Immature natural killer cell (primary cell): ENCODE measurements at places on chromosomes 11 and 22.

- DNase-seq = no peak
These were observed 65.4 kb upstream of the ZC3H12C start for GRCh38 chr11:110027627-110028371.

DNA sequence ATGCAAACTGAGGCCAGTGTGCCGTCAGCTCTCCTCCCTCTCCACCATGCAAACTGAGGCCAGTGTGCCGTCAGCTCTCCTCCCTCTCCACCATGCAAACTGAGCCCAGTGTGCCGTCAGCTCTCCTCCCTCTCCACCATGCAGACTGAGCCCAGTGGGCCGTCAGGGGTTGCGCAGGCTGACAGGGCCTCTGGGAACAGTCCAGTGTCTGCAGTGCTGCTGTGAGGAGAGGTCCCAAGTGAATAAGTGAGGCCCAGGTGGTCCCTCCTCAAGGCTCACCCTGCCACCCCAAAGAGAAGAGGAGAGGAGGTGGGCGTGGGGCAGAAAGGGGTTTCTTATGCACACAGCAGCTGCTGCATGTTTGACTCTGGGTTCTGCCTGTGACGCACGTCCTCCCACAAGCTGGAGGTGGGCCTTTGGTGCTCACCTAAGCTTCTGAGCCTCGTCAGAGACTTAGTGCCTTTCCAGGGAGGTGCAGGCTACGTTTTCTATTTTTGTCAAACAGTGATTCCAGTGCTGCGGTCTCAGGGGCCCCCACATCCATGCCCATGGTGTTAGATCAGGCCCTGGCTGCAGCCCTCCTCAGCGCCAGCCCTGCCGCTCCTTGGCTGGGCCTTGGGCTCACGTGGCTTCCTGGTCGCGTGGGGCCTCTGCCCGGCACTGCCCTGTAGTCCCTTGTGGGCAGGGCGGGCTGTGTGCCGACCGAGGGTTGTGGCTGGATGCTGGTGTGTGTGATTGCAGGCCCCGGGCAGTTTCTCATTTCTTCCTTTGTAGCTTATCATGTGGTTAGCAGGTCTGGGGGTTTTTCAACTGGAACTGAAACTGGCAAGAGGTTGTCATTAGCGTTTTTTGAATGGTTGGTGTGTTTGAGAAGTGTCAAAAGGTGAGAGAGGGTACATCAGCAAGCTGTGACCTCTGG is 7.1 kb downstream of the TPCN2 start:
- DNase-seq = peak; percentile 84

DNA sequence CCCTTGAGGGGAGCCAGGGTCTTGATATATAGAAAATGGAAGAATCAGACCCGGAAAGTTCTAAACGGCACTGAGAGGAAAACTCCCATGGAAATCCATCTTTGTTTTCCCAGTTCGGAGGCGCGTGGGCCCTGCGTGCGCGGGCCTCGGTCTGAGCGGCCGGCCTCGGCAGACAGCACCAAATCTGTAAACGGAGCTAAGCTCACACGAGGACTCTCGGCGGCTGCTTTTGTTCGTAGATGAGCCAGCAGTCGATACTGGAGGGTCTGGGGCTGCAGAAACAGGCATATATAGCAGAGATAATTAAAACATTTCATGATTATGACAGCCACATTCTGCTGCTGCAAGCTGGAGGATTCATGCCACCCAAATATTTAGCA is 68.5 kb upstream of the PPARA start:
- DNase-seq = no peak

GRCh38 chr11:111088847-111089355 is 156.6 kb upstream of the POU2AF2 start:
- DNase-seq = no peak

GRCh38 chr11:79358258-79358657 is 82.6 kb downstream of the TENM4 start:
- no peak for DNase-seq

GRCh38 chr11:114354076-114354475 is 46.2 kb downstream of the C11orf71 start:
- DNase-seq = no peak

- no peak for DNase-seq
These were observed 20.5 kb upstream of the SORL1-AS1 start for GRCh38 chr11:121473064-121473777.

- no peak for DNase-seq
These were observed at the start of gene BARX2 for GRCh38 chr11:129375751-129376657. Gene BARX2 (plus strand): TSS chr11:129375848. CDS start chr11:129376036, 188 bp downstream.

GRCh38 chr11:118610773-118611432 is 3.5 kb downstream of the PHLDB1 start:
- DNase-seq = peak; percentile 78

- no peak for DNase-seq
These were observed 1.1 kb upstream of the C11orf65 start for GRCh38 chr11:108468478-108468864.

DNA sequence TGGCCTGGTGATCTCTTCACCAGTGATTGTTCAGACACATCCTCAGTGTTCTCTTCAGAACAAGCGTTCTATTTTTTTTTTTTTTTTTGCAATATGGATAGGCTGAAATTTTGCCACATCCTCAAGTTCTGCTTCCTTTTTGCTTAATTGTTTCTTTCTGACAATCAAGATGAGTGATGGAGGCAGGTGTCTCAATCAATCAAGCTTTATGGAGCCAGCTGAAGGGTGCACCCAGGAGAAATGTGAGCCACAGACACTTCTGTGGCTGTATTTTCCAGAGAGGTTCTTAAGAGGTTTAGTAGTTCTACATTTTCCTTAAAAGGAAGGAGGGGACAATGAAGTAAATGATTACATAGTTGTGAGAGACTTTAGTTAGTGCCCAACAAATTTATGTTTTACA is 43.9 kb upstream of the ASPHD2 start:
- DNase-seq = no peak

DNA sequence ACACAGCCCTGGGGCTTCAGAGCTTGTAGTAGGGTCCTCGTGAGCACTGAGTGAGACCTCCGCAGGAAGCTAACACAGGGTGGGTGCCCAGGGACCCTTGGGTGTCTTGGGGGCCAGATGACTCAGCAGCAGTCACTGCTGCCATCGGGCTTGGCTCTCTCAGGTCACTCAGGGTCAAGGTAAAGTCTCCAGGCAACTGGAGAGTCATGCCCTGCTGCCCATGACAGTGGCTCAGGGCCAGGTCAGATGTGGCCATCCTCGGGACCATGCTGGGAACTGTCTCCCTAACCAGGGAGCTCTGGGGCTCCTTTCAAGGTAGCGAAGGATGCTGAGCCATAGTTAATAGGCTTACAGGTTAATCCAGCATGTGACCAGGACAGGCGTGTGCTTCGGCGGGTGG is 44.4 kb upstream of the SLC22A12 start:
- no peak for DNase-seq

GRCh38 chr11:58776891-58777710 is 45.4 kb upstream of the GLYAT start:
- DNase-seq = no peak

GRCh38 chr22:29306175-29306834 is at the start of gene GAS2L1:
Gene GAS2L1 (plus strand): TSS chr22:29306650. CDS start chr22:29308106, 1,456 bp downstream.
- DNase-seq = no peak

DNA sequence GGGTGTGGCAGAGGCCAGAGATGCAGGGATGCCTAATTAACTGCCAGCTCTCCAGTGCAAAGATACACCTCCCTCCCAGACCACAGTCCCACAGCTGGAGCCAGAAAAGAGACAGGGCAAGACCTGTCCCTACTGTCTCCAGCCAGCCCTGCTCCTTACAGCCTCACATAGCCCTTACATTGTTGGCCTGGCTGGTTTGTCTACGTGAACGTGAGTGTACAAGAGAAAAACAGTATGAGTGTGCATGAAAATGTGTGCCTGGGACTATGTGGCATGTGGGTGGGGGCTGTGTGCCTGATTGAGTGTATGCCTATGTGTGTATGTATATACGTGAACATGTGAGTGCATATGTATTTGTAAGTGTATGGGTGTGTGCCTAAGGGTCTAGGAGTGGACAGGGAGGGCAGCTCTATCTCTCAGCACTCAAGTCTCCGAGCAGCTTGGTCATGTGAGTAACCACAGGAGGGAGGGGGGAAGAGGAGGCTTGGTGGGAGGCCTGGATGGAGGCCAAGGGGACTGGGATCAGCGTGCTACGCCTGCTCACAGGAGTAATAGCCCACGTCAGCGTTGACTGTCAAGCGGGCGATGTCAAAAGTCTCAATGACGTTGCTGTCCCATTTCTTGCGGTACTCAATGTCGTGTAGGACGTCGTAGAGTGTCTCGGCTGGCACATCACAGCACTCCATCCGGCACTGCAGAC is 6.6 kb upstream of the ARAP1 start:
- no peak for DNase-seq

GRCh38 chr22:47148956-47149728 is 386.7 kb downstream of the TBC1D22A start:
- no peak for DNase-seq

DNA sequence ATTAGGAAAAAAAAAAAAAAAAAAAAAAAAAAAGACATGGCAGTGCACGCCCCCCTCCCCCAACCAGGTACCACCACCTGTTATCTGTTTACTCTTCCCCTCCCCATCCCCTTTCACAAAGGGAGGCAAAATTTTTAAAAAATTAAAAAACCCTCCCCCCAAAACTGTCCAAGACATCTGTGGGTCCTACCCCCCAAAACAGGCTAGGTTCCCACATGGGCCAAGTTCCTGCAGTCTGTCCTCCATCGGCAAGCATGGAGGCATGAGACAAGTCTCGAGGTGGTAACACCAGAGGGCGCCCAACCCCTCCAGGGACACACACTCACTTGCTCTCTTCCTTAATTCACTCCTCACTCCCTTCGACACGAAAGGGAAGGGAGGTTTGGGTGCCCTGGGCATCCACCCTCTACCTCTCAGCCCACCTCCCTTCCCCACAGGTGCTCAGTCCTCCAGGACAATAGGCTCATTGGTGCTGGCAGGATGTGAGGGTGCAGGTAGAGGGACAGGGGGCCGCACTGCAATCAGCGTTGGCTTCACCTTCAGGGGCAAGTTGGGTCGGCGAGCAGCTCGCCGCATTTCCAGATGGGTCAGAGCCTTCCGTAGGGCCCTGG is 2.2 kb upstream of the TUT1 start:
- DNase-seq = peak; percentile 65

GRCh38 chr11:59941091-59941490 is 2.9 kb downstream of the OOSP1 start:
- no peak for DNase-seq

DNA sequence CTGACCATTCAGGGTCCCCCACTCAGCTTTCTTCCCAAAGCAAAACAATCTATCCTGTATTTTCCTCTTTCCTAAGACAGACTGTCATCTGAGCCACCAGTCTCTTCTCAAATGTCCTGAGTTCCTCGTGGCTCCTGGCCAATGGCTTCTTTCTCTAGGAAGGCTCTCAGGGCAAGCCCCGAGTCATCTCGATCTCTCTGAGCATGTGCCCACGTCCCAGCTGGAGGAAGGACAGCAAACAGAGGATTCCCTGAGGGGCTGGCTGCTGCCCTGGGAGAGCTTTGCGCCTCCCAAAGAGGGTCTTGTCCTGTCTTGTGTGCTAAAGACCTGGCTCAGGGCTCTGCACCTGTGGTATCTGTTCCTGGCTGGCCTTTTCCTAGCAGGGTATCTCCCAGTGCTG is 8.3 kb downstream of the SLC37A2 start:
- no peak for DNase-seq

DNA sequence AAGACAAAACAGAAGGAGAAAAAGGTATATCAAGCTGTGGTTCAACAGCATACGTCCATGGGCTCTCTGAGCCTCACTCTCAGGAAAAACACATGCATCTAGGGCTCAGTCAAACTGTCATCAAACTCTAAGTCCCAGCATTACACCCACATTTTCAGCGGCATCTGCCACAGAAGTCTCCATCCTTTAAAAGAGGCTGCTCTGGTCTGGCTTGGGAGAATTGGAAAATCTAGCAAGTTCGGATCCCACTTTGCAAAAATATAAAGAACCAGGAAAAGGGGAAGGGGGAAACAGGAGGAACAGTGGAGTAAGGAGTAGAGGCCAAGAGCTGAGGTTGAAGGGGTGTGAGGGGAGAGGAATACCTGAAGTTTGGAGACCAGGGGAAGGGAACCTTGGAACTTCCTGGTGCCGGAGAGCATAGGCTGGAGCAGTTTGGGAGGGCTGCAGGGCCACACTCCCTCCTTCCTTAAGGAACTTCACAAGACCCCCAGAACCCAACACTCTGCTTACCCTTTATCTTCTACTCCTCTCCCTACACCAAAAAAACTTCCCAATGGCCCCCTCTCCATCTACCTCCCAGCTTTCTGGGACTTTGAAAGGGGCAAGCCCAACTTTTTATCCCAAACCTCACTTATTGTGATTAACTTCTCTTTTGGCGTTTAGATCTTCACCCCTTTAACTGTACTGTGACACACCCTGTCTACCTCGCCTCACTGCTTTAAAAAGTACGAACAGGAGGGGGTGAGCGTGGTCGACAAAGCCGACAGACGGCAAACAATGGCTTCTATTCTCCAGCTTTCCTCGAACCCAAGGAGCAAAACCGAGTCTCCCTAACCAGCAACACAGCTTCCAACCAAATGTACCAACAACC is 4.0 kb downstream of the PAX6 start:
- no peak for DNase-seq

- no peak for DNase-seq
These were observed 17.2 kb downstream of the CD6 start for GRCh38 chr11:60988658-60989057.

DNA sequence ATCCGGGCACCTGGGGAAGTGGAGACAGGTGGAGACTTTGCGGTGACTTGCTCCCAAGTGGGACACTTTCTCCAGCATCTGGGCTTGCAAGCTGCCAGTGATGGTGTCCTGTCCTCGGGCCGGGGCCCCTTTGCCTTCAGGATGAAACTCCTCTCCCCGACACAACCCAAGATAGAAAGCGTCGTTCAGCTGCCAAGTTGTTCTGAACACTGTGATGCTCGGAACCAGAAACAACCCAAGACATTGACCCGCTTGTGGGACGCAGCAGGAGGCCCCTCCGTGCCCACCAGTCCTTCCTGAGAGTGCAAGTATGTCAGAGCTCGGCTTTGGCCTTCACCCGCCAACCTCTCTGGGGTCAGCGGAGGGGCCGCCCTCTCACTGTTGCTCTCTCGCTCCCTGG is 31.3 kb downstream of the LINC01488 start:
- DNase-seq = no peak

- DNase-seq = no peak
These were observed 43.0 kb upstream of the KCNQ1OT1 start for GRCh38 chr11:2742611-2743426.

DNA sequence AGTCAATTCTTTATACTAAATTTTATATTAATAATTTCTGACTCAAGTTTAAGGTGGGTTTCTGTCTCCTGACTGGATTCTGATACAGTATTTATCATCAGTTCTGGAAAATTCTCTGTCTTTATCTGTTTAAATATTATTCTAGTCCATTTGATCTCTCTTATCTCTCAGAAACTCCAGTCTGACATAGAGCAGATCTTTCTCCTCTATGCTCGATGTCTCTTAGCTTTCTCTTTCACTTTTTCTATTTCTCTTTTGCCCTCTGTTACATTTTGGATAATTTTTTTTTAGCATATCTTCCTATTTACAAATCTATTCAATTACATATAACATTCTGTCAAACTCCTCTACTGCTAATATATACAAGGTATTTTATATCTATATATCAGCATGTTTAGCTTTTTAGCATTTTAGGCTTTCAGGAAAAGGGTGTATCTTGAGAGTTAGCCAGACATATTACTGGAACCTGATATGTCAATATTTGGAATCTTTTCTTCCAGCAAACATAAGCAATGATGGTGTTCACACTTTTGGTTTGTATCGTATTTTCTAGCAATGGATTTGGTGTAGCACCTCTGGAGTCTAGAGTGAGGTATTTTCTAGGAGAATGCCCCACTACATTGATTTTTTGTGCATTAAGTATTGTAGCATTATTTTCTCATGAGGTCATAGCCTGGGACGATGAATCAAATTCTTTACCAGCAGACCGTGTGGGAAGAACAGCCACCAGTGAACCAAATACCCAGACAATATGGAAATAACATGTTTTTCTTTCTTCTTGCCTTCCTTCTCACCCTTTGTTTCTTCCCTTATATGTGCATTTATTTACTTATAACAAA is 4.1 kb upstream of the NNMT start:
- DNase-seq = no peak
